Immature natural killer cell (primary cell): ENCODE measurements at places on chromosomes 6 and 20. TPM values are rescaled to one million over a fixed set of nuclear protein-coding genes. Genes with fewer than 3 reads are reported as not detected.

The RGS17 gene
- polyA plus RNA-seq: not detected

The BFSP1 gene
- 5.8 TPM for polyA plus RNA-seq

GRCh38 chr20:20808016-20808415 is 95.6 kb upstream of the RALGAPA2 start:
- H3K36me3 ChIP-seq: no peaks in the 10 kb centered on the region
- no peaks in the 10 kb centered on the region for H3K4me1 ChIP-seq
- H3K27ac ChIP-seq: no peak overlapping the region
- H3K27me3 ChIP-seq: no peaks in the 10 kb centered on the region
- no peak for DNase-seq

DNA sequence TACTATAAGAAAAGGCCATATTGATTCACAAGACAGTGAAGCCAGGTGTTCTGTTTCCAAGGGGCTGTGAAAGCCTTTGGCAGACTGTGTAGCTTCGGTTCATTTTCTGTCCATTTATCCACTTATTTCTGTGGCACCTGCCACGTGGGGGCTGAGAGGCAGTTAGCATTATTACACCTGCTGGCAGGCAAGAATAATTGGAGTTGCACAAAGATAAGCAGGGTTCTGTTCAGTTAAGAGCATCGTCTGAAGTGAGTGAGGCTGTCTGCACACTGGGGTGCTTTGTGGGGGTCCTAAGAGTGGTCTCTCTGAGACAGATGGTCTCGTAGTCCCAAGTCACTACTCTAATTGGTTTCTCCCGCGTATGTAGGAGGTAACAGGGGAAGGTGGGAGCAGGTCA is 60.6 kb upstream of the CCN6 start:
- no peak for DNase-seq
- no peaks in the 10 kb centered on the region for H3K36me3 ChIP-seq
- no peak overlapping the region for H3K4me3 ChIP-seq
- peaks cover 4% of the 10 kb centered on the region for H3K27me3 ChIP-seq

DNA sequence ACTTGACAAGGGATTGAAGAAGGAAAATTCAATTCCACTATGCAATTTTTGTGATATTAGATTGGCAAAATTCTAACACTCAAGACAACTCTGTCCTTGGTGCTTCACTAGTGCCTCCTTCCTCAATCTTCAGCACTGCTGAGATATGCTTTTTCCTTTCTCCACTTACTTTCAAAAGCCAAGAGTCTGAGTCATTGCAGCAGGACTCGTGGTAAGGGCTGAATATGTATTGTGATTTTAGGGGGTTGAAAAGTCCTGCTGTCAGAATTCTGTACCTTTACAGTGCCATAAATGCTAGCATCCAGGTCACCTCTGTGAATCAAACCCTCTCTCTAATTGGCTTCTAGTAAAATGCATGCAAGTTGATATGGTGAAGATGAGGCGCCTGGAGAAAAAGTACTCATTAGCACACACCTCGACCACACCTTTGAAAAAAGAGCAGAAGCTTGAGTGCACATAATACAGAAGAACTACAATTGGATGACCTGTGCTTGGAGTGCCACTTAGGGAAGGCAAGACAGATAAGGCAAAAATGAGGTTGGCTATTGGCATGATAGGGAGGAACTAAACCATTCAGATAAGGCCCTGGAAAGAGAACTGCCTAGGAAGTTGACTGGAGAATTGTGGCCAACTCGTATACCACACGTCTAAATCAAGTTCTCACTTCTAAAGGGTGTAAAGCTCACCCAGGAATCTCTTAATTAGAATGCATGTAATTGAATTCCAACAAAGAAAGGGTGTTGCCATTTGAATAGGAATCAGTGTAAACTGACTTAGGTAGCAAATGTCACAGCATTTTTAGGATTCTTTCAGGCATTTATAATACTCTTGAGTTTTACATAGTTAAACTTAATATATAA is 43.6 kb upstream of the FAM83B start:
- H3K27ac ChIP-seq: no peak overlapping the region
- H3K36me3 ChIP-seq: no peaks in the 10 kb centered on the region
- H3K4me3 ChIP-seq: no peak overlapping the region

- no peak overlapping the region for H3K4me3 ChIP-seq
- peaks cover 10% of the 10 kb centered on the region for H3K4me1 ChIP-seq
- H3K36me3 ChIP-seq: peaks cover 18% of the 10 kb centered on the region
- no peak overlapping the region for H3K27ac ChIP-seq
- no peaks in the 10 kb centered on the region for H3K27me3 ChIP-seq
Observed at GRCh38 chr6:31780507-31781243, 3.5 kb upstream of the VWA7 start.
